ENCODE measurements at places on chromosomes 1 and 21. TPM values are rescaled to one million over a fixed set of nuclear protein-coding genes. Genes with fewer than 3 reads are reported as not detected.
A peak's percentile ranks its signal among the peaks of the same experiment; 100 is the strongest.

GRCh38 chr1:48500541-48501450, 28.8 kb upstream of the SPATA6 start:
- DNase-seq = no peak

GRCh38 chr1:228276174-228276831, 68.5 kb downstream of the OBSCN start:
- peak; percentile 78 for DNase-seq

DNA sequence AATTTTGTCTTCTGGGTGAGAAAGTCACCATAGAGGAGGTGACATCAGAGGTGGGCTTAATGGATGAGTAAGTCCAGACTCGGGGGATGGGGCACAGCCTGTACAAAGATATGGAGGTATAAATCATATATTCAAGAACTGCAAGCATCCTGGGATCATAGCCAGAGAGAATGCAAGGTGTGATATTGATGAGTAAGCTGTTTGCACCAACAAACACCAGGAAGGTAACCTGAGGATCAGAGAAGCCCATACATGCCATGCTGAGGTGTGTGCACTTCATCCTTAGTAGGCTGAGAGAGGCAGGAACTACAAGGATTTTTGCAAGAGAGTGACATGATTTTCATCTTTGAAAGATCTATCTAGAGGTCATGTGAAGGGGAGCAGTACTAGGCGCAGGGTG, 306.4 kb downstream of the HHAT start:
- no peak for DNase-seq

Gene KRTAP21-2
- not detected for total RNA-seq

All from osteocyte (in vitro differentiated cells).